ENCODE measurements at places on chromosomes 12 and 14.

- no peak for DNase-seq
These were observed 904 bp upstream of the MAP4K5 start for GRCh38 chr14:50533241-50533705.

- DNase-seq, result no peak
These were observed 569.2 kb downstream of the VRK1 start for GRCh38 chr14:97366400-97366799.

- no peak for DNase-seq
These were observed 71.5 kb upstream of the ARHGAP5 start for GRCh38 chr14:32005628-32006027.

- no peak for DNase-seq
These were observed 11.7 kb downstream of the SSH1 start for GRCh38 chr12:108845696-108846095.

DNA sequence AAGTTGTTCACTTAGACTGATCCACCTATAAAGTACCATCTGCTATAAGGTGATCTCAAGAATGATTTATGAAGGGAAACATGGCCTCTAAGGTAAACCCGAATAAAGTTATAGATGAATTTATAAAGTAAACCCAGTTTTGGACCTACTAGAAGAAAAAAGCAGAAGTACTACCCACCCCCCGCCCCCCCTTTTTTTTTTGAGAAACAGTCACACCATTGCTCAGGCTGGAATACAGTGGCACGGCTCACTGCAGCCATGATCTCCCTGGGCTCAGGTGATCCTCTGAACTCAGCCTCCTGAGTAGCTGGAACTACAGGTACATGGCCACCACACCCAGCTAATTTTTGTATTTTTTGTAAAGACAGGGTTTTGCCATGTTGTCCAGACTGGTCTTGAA is 3.9 kb downstream of the ENTPD5 start:
- DNase-seq, result no peak

DNA sequence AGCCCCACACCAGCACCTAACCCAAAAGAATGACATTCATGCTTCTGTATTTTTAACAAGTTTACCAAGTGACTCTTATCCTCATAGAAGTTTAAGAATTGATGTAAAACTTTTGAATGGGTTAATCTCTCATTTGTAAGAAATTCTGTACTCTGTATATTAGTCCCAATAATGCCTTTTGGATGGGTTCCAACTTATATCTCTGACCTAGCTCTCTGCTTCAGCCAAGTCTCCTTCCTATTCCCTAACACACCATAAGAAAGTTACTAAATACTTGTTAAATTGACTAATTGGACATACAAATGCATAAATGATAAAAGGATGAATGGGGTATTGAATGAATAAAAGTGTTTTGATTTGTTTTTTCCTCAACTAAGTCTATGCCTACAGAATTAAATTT is 557.3 kb downstream of the TMTC2 start:
- no peak for DNase-seq

GRCh38 chr14:66657780-66658179 is 149.8 kb downstream of the GPHN start:
- DNase-seq, result no peak

- no peak for DNase-seq
These were observed 9.2 kb upstream of the CCDC197 start for GRCh38 chr14:93987815-93988476.

- no peak for DNase-seq
These were observed 27.8 kb upstream of the BDKRB2 start for GRCh38 chr14:96176811-96177211.

GRCh38 chr14:31405599-31406232 is 14.6 kb downstream of the HEATR5A start:
- no peak for DNase-seq

- DNase-seq, result no peak
These were observed 183.6 kb upstream of the SLC38A2 start for GRCh38 chr12:46556105-46556559.

All from smooth muscle cell of the brain vasculature (primary cell).